ENCODE measurements at places on chromosomes 2 and 18.

GRCh38 chr2:48347712-48348111, 182.2 kb upstream of the STON1 start:
- no peak for DNase-seq

DNA sequence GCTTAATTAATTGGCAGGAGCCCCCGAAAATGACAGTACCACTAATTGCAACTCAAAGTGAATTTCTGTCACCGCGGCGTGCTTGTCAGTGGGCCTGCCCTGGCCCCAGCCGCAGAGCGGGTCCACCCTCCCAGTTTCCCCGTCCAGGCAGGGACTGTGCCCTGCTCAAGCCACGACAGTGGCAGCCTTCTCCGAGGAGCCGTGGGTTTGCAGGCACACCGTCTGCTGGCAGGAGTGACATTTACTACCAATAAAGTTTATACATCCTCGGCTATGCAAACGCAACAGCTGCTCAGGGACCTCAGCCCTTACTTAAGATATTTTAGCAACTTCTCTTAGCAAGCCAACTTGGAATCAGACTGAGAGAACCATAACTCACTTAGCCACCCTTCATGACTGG, 112.7 kb downstream of the GBX2 start:
- DNase-seq = no peak

- DNase-seq = peak; percentile 30
Measured at GRCh38 chr2:208466151-208466919, 59.7 kb downstream of the PTH2R start.

GRCh38 chr2:181465676-181466375, 8.6 kb downstream of the ITGA4 start:
- no peak for DNase-seq

GRCh38 chr2:237223201-237223861, 137.6 kb downstream of the COPS8 start:
- no peak for DNase-seq

- no peak for DNase-seq
Measured at GRCh38 chr2:195639959-195640358, 17.1 kb upstream of the SLC39A10 start.

GRCh38 chr2:206802654-206803514, 37.5 kb downstream of the FASTKD2 start:
- no peak for DNase-seq

Measured in GM13976 (cell line).